CD4-positive, CD25-positive, alpha-beta regulatory T cell (primary cell): ENCODE measurements at places on chromosomes 11 and 22.

DNA sequence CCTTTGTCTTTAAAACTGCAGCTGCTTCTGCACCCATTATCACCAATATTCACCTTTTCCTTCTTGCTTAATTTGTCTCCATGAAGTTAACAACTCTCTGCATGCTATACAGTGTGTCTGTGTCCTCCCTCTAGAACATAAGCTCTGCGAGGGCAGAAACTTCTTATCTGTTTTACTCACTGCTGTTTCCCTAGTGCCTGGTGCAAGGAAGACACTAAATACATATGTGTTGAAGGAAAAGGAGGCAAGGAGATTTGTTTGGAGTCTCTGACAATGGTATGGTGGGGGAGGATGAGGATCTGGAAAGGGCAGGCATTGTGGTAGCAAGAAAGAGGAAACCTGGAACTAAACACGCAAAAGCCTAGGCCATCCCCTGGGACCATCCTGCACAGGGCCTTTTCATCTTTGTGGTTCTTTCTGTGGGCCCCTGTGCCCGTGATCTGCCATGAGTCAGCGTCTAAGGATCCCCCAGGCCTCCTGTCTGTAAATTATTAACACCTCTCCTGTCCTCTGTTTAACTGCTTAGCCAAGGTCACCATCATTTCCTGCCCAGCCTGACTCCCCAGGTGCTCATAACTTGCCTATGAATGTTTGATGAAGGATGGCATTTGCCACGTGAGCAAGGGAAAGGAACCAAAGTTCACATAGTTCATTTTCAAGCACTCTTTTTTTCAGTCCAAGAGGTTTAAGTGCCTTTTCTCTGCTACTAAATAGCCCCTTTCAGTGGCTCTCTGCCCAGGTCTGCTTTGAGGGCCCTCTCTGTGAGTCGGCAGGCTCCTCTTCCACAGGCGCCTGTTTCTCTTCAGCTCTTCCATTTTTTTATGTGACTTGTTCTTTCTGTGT, 131.1 kb downstream of the RASSF10 start:
- no peak overlapping the region for H3K27ac ChIP-seq
- no peaks in the 10 kb centered on the region for H3K27me3 ChIP-seq
- no peak for DNase-seq

GRCh38 chr11:109733245-109733644, 311.3 kb downstream of the C11orf87 start:
- H3K27me3 ChIP-seq: no peaks in the 10 kb centered on the region
- no peak overlapping the region for H3K27ac ChIP-seq
- H3K36me3 ChIP-seq: no peaks in the 10 kb centered on the region
- no peak for DNase-seq
- no peaks in the 10 kb centered on the region for H3K4me1 ChIP-seq

DNA sequence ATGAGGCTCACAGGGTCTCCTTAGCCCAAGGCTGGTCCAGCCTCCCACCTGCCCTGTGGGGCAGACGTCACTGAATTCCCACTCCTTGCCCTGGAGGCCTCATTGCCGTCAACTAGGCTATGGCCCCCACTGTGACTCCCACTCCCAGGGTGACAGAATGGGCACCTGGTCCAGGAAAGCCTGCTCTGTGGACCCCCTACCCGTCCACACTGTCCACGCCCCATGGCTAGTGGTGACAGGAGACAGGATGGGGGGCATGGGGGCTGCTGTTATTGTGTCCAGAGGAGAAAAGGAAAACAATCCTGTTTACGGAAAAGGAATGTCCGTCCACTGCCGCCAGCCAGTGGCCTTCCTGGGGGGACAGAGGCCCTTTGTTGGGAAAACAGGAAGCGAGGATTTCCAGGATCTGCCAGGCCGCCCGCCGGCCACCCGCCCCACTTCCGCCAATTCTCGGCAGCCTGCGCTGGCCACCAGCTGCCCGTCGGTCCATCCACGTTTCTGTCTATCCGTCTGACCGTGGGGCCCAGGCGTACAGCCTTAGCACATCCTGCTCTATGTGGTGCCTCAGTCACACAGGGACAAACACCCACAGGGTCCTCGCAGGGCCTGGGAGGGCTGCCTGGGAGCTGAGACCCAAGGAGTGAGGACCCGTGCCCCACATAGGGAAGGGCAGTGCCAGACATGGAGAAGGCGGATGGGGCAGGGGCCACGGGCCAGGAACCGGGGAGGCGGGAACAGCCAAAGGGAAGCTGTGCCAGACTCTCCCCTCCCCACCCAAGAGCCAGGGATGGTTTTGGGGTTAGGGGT, 19.5 kb downstream of the CRELD2 start:
- peaks cover 36% of the 10 kb centered on the region for H3K4me1 ChIP-seq
- DNase-seq: no peak
- no peaks in the 10 kb centered on the region for H3K36me3 ChIP-seq
- no peak overlapping the region for H3K4me3 ChIP-seq
- H3K27me3 ChIP-seq: no peaks in the 10 kb centered on the region

DNA sequence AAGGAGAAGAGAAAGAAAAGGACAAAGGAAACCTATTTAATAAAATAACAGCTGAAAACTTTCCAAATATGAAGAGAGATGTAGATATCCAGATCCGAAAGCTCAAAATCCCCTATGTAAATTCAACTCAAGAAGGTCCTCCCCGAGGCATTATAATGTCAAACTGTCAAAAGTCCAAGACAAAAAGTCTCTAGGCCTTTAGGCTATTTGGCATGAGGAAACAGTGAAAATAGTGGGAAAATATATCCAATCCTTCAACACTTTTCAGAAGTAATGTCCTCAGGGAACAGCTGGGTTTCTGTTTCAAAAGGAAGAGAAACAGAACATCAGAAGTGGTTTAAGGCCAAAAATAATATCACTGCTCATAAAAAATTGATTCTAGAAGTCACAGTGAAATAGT, 1.9 kb upstream of the OR52E4 start:
- no peaks in the 10 kb centered on the region for H3K27me3 ChIP-seq
- no peak overlapping the region for H3K27ac ChIP-seq
- no peak for DNase-seq
- H3K36me3 ChIP-seq: no peaks in the 10 kb centered on the region

GRCh38 chr11:116073854-116074837, 569.9 kb upstream of the CADM1 start:
- no peak overlapping the region for H3K27ac ChIP-seq
- no peak for DNase-seq
- H3K4me3 ChIP-seq: no peak overlapping the region
- peaks cover 1% of the 10 kb centered on the region for H3K27me3 ChIP-seq
- H3K4me1 ChIP-seq: no peaks in the 10 kb centered on the region
- H3K36me3 ChIP-seq: no peaks in the 10 kb centered on the region

DNA sequence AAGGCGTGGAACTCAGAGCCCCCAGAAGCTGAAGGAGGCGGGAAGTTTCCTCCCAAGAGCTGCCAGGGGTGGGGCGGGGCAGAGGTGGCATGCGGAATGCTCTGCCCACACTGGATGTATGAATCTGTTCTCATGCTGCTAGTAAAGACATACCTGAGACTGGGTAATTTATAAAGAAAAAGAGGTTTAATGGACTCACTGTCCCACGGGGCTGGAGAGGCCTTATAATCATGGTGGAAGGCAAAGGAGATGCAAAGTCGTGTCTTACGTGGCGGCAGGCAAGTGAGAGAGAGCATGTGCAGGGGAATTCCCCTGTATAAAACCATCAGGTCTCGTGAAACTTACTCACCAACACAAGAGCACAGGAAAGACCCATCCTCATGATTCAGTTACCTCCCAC, 57.6 kb downstream of the SMIM38 start:
- DNase-seq: no peak
- H3K4me3 ChIP-seq: no peak overlapping the region
- H3K27ac ChIP-seq: no peak overlapping the region
- H3K27me3 ChIP-seq: no peaks in the 10 kb centered on the region

DNA sequence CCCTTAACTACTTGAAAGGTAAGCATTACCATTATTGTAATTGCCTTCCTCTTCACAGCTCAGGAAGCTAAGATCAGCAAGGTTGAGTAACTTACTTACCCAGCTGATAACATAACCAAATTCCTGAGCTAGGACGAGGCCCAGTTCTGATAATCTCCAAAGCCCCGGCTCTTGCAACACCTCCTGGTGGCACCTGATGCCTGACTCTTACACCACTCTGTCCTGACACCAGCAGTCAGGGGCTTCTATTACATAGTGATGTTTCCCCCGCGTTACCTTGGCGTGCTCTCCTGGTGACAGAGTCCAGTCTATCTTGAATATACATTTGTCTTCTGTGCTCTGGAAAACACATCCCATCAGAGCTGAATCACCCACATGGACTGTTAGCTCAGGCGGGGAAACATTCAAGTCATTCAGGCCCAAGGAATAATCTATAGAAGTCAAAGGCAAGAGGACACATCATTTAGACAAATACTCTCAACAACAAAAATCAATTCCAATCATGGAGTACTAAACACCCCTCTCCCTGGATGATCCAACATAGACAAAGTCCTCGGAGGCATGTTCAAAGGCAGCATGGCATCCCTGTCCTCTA, 12.6 kb downstream of the JAML start:
- no peak overlapping the region for H3K4me3 ChIP-seq
- no peak for DNase-seq
- no peaks in the 10 kb centered on the region for H3K27me3 ChIP-seq
- peaks cover 48% of the 10 kb centered on the region for H3K4me1 ChIP-seq

DNA sequence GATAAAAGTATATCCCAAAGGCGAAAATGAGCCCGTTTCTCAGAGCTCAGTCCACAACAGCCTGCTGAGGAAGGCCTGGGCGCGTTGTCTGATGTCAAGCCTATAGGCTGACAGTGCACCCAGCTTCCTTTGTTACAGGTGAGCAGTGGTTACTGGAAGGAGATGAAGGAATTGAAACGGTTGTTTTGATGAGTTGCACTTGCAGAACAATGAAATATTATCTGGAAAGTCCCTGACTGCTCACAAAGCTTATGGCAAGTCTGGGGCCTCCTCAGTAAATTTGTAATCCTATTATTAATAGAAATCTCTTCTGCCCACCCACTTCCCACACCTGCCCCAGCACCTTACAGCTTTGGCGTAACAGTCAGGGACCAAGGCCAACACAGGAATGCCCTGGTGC, 77.8 kb downstream of the C11orf91 start:
- DNase-seq: no peak
- H3K27ac ChIP-seq: no peak overlapping the region
- no peaks in the 10 kb centered on the region for H3K36me3 ChIP-seq
- no peak overlapping the region for H3K4me3 ChIP-seq
- H3K27me3 ChIP-seq: no peaks in the 10 kb centered on the region

DNA sequence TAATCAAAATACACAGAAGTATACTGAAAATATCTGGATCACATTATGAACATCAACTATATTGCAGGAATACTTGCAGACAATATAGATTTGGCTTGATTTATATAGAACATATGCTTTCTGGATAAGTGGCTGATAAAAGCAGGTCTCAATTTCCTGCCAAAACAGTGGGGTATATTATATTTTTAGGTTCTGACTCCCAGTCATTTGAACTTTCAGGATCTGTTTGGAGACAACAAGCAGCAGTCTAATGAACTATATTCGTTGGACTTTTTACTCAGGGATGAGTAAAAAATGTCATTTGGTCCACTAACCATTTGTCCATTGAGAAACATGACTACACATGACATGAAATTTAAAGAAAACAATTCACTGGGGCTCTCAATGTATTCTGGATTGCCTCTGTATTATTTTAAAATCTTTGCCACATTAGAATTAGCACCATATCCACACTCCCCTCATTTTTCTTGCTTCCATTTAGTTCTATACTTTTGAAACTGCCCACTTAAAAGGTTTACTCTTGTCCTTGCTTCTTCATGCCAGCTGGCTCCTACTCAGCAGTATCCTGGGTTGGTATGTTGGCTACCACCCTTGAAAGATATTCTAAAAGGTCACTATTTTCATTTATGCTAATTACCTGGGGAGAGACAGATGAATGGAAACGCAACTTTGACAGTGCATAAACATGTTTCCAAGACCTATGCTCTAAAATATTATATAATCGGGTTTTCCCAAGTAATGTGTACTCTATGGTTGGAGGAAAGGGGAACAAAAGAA, 153.0 kb downstream of the APOL5 start:
- H3K36me3 ChIP-seq: no peaks in the 10 kb centered on the region
- H3K27me3 ChIP-seq: no peaks in the 10 kb centered on the region
- no peak for DNase-seq
- no peak overlapping the region for H3K27ac ChIP-seq
- no peak overlapping the region for H3K4me3 ChIP-seq

DNA sequence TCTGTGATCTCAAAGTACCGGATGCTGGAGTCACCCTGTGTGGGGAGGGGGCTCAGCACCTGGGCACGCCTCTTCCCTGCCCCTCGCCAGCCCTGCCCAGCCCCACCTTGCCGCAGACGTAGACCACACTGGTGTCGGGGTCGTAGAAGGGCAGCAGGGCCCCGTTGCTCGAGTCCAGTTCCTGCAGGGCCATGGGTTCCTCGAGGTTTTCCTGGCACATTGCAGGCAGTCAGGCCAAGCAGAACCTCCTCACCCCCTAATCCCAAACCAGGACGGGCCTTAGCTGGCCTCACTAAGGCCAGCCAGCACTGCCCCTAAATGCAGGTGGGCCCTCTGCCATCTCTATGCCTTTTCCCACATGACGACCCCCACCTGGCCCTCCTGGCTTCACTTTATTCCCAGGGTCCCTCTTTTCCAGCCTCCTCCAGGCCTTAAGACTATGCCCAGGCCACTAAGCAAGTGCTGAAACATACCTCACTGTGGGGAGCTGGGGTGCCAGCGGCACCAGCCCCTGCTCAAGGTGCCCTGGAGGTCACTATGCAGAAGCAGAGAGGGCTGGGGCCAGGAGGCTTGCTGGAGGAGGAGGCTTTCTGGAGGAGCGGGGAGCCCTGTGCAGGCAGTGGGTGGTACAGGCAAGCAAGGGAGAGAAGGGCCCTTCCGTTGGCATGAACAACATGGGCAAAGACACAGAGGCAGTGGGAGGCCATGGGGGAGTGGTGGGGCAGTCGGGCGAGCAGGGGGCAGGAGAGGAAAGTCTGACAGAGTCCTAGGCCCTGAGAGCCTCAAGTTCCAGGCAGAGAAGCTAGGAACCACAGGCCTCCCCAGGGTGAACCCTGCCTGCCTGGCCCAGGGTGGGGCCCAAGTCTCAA, 2.8 kb downstream of the CORO1B start:
- peaks cover 93% of the 10 kb centered on the region for H3K4me1 ChIP-seq
- peak overlapping the region; percentile 94 for H3K27ac ChIP-seq
- peaks cover 3% of the 10 kb centered on the region for H3K36me3 ChIP-seq
- no peak for DNase-seq
- peak overlapping the region; percentile 37 for H3K4me3 ChIP-seq
- no peaks in the 10 kb centered on the region for H3K27me3 ChIP-seq
